Liver (tissue), 10 donors: ENCODE measurements at places on chromosomes 6 and 20. TPM values are rescaled to one million over a fixed set of nuclear protein-coding genes. Genes with fewer than 3 reads are reported as not detected.

The PDE7B gene
- total RNA-seq, result 5.2 TPM

DNA sequence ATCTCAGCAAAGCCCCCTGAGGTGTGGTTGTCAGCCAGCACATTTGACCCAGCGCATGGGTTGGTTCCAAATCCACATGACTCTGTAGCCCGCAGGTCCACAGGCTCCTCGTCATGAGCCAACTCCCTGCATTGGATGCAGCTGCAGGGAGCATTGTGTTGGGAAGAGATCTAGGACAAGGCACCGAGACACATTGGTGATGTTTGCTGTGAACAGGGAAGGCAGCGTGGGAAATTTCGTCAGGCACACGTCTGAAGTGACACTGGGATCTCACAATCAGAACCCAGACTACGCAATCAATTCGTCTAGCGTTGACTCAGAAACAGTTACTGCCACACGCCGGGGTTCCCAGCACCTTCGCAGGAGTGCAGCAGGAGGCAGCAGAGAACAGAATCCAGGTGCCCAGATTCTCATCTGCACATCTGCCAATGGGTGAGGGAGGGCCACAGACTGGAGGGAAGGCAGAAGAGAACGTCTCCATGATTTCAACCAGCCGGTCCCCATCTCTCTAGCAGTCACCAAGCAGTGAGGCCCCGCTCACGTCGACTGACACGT lies 177.0 kb downstream of the TTLL2 start:
- no peaks in the 10 kb centered on the region for H3K27me3 ChIP-seq
- H3K4me1 ChIP-seq, result peaks cover 40% of the 10 kb centered on the region
- H3K27ac ChIP-seq, result no peak overlapping the region
- DNase-seq, result no peak
- no peaks in the 10 kb centered on the region for H3K36me3 ChIP-seq

The NT5DC1 gene
- total RNA-seq, result 10.4 TPM

DNA sequence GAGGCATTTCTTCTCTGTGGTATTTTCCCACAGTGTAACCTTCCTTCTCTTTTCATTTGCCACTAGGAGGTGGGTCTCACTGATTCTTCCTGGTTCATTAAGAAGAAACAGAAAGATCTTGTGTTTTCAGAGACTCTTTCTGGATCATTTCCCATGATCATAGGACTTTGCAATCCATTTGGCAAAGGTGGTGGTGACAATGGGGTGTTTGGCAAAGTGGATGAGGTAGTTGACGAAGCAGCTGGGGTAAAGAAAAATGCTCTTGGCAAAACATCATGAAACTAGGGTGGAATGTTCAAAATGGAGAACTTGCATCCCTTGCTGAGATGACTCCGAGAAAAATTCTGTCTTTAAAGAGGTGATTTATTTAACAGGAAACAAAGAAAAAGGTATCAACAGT lies 50.6 kb downstream of the TRAF3IP2 start:
- peaks cover 12% of the 10 kb centered on the region for H3K4me1 ChIP-seq
- H3K4me3 ChIP-seq, result no peak overlapping the region
- no peak overlapping the region for H3K27ac ChIP-seq
- H3K36me3 ChIP-seq, result no peaks in the 10 kb centered on the region
- no peaks in the 10 kb centered on the region for H3K27me3 ChIP-seq

DNA sequence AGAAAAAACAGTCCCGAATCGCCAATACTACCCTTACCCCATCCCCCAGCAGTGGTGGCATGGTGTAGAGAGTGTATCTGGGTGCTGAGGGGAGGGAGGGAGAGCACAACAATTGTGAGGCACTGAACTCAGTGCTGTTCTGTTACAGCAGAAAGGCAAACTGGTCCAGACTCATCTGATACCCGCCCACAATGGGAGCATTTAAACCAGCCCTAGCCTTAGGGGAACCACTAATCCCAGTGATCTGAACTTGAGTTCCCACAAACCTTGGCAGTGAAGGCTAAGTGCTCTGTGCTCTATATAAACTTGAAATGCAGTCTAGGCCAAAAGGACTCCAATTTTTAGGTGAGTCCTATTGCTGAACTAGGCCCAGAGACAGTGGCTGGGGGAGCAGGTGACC lies 666.4 kb upstream of the PTCHD4 start:
- no peaks in the 10 kb centered on the region for H3K4me1 ChIP-seq
- no peak overlapping the region for H3K4me3 ChIP-seq
- H3K27ac ChIP-seq, result no peak overlapping the region
- no peak for DNase-seq
- H3K36me3 ChIP-seq, result no peaks in the 10 kb centered on the region
- no peaks in the 10 kb centered on the region for H3K27me3 ChIP-seq

The GSTA3 gene
- total RNA-seq, result not detected

DNA sequence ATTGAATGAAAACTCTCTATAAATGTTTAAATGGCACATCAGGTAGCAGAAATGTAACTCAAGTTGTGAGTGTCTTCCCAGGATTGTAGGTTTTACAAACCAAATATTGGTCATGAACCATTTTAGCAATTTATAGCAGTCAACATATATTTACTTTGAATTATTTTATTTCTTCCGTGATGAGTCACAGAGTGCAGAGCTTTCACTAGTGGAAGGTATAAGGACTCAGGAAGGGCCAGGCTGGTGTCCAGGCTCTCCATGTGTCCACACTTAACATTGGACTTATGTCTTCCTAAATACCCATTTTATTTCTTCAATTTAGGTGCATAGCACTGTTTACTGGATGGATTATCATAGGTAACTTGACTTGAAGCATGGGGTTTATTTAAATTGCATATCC lies 120.9 kb downstream of the OLIG3 start:
- H3K4me1 ChIP-seq, result peaks cover 7% of the 10 kb centered on the region
- H3K36me3 ChIP-seq, result no peaks in the 10 kb centered on the region
- H3K27me3 ChIP-seq, result no peaks in the 10 kb centered on the region
- H3K4me3 ChIP-seq, result no peak overlapping the region
- DNase-seq, result no peak
- H3K27ac ChIP-seq, result no peak overlapping the region

DNA sequence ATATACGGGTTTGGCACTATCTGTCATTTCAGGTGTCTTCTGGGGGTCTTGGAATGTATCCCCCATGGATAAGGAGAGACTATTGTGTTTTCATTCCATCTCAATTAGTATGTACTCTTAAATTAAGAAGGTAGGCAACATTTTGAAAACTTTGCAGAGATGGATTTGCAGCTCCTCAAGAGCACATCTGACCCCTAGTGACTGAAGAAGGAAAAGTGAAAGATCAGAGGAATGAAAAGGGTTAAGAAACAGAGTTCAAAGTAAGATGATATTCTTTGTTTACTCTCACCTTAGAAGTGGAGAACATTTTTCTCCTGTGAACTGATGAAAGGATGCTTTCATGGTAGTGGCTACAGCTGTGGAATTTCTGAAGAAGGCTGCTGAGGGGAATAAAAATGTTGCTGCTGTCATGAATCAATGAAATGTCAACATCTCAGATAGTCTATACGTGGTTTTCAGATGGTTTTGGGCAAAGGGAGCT lies 41.5 kb downstream of the SH3BGRL2 start:
- peaks cover 4% of the 10 kb centered on the region for H3K4me1 ChIP-seq
- no peak for DNase-seq
- no peaks in the 10 kb centered on the region for H3K27me3 ChIP-seq
- no peak overlapping the region for H3K27ac ChIP-seq
- H3K4me3 ChIP-seq, result no peak overlapping the region

- peaks cover 8% of the 10 kb centered on the region for H3K4me1 ChIP-seq
- no peaks in the 10 kb centered on the region for H3K36me3 ChIP-seq
- no peak for DNase-seq
Measured at GRCh38 chr20:10376270-10377075, 57.5 kb downstream of the MKKS start.
